Stimulated activated CD8-positive, alpha-beta memory T cell treated with anti-CD3 and anti-CD28 coated beads, Interleukin-4, amount 100 ng/mL, for 1 hour (primary cell): ENCODE measurements at places on chromosomes 5 and 9.

DNA sequence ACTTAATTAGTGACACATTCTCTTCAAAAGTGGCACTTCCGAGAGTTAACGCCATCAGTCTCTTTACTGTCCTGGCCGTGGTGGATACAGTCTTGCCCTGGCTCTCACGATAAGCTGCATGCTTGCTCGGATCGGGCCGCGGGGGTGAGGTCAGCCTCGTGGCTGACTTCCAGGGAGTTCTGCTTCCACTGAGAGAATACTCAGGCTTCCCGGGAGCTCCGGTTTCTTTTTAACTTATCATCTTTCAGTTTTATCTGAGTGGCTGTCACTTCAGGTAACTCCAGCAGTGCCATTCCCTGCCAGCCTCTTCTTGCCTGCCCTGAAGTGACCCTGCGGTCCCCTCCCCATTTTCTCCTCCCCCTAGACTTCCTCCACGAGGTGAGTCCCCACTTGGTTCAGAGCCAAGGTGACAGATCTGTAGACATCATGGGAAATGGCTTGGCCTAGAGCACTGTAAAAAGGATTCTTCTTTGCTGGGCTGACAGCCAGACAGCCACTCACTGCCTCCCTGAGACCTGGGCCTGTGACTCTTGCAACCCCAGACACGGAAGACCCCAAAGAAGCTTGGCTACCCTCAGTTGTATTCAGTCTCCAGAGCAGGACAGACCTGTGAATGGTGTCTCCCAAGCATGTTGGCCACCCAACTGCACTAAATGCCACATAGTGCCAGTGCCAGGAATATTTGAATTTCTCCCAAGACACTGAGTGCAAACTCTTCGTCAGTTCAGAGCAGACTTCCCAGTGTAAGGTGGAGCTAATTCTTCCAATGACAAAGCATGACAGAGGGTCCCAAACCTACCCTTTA, 95.1 kb downstream of the DAPK1 start:
- DNase-seq, result no peak

GRCh38 chr5:62376064-62376463, 27.6 kb downstream of the DIMT1 start:
- no peak for DNase-seq

DNA sequence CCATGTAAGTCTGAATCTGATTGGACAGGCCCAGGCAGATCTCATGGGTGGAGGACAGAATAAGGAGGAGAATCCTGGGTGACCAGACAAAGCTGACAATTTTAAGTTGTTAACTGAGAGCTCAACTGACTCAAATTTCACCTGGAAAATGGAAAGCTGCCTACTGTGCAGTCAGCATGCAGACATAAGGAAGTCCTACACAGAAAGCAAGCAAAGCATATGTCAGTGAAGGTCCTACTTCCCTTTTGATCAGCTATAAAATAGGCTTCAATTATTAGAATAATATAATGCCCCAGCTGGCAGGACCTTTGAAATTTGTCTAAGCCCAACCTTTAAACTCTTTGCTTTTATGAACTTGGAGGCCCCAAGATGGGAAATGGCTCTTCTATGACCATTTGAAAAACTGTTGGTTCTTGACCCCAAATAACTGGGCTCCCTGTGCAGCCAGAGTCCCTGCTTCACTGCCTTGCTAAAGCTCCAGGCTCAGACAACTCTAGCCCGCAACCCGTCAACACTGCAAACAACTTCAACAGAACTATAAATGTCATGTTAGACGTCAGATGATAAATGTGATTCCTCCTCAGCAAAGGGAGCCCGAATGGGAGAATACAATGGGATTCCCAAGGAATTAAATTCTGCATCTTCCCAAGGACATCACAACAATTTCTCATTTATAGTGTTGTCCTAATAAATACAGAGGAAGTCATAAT, 118.9 kb upstream of the ADRA1B start:
- DNase-seq, result no peak

- no peak for DNase-seq
Measured at GRCh38 chr9:134024214-134024792, 978 bp upstream of the BRD3OS start.

DNA sequence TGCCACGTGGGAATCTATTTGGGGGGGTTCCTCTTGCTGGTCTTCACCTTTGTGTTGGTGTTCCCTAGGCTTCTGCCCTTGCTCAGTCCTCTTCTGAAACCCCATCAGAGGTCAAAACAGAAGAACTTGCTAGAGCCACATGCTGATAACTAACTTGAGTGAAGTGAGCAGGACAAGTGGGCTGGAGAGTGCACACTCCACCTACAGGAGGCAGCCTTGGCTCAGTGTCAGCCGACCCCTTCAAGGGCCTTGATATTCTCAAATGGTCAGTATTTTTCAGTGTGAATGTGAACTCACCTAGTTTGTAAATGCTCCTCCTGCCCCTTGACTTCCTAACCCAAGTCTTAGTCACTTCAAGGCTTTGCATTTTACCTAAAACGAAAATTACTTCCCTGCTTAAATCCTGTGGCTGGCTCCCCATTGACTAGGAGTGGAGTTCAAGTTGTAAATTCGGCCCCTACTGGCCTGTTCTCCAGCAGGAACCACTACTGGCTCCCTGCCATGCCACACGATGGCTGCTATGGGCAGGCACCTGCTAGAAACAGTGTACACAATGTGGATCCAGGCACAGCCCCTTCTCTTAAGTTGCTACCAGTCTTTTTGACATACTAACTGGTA, 3.6 kb upstream of the SLC1A3 start:
- no peak for DNase-seq

DNA sequence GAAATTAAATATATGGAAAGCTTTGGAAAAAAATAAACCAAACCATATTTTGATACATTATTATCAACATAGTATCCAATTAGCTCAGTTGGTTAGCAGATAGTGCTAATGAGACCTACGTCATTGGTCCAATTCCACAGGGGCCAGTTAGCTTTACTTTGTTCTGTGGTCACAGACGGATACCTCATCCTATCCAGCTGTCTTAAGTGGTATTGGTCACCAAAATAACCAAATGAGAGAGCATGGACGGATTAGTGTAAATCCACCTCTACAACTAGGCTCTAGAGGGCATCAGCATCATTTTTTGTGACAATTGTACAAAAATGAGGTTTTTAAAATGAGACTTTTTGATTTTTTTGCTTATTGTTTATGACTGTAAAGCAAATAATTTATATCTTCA, 364.2 kb downstream of the KIAA0825 start:
- DNase-seq, result no peak
